ENCODE measurements at places on chromosomes 7 and 10. TPM values are rescaled to one million over a fixed set of nuclear protein-coding genes. Genes with fewer than 3 reads are reported as not detected.

- no peak for DNase-seq
These were observed 158.1 kb downstream of the AGMO start for GRCh38 chr7:15403751-15404150.

- DNase-seq, result no peak
These were observed 57.9 kb downstream of the ZNF467 start for GRCh38 chr7:149715476-149715875.

DNA sequence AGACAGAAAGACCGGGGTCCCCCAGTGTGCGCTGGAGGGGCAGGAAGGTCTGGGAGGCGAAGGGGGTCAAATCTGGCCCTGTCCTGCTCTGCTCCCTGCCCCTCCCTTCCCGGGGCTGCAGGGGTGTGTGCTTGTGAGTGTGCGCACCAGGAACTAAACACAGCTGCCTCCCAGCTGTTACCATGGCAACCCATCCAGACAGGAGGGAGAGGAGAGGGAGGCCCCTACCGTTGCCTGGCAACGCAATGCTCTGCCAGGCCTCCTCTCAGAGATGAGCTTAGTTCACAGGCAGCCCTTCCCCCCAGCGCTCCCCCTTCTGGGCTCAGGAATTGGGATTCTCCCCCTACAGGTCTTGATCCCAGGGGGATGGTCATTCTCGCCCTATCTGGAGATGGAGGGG, 6.1 kb downstream of the NYAP1 start:
- DNase-seq, result peak; percentile 79

DNA sequence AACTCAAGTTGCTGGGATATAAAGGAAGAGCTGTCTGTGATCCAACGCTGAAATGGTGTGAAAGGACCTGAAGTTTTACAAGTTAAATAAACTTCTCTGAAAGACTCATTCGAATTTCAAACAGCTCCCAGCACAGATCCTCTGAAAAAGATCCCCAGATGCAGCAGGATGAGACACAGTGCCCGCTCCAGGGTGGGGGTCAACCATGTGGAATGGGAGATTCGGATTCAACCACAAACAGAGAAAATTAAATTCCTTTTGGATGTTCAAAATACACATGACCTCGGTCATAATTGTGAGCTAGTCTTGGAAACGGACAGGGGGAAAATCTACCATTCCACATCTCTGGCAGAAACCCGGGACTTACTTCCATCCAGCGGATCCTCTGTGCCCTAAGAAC, 119.6 kb downstream of the PRKAG2 start:
- DNase-seq, result peak; percentile 90

DNA sequence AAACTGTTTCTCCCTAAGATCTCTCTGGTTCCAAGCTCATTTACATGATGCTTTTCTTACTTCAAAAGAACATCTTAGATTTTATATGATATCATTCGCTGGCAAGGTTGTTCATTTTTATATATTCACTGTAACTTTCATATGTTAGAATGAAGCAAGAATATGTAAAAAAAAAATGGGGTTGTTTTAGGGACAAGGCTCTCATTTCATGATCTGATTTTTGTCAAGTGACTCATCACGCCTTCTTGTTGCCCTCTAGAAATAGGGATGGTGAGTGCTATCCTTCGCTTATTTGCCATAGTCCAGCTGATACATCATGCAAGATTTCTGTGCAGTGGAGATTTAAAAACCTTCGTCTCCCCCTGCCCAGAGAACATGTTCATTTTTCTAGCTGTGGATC, 14.0 kb upstream of the CELF2 start:
- DNase-seq, result no peak

DNA sequence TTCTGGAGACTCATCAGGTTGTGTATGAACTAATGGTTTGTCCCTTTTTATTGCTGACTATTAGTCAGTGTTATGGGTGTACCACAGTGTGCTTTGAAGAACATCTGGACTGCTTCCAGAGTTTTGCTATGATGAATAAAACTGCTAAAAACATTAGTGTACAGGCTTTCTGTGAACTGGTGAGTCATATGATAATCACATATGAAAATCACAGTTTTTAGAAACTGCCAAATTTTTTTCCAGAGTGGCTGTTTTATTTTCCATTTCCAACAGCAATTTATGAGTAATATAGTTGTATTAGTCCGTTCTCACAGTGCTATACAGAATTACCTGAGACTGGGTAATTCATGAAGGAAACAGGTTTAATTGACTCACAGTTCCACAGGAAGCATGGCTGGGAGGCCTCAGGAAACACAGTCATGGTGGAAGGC, 281.2 kb upstream of the VSTM2A start:
- no peak for DNase-seq

DNA sequence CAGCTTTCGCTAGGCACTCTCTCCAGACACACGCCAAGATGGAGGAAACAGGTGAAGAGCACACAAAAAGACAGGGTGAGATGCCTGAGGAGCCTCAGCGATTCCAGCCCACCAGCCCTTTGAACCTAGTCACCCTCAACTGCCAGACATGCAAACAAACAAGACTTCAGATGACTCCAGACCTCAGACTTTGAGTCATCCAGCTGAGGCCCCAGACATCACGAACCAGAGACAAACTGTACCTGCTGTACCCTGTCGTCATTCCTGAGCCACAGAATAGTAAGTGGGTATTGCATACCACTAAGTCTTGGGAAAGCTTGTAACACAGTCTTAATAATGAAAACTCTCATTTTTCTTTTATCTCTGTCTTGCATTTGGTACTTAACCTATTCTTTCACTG, 126.6 kb upstream of the LSM8 start:
- DNase-seq, result no peak

Gene TRPV5
- not detected for total RNA-seq

- DNase-seq, result no peak
These were observed 62.6 kb downstream of the ADK start for GRCh38 chr10:74213571-74214162.

- DNase-seq, result no peak
These were observed 76.4 kb downstream of the CALN1 start for GRCh38 chr7:72335561-72336381.

GRCh38 chr10:78539247-78539766, 505.6 kb downstream of the RPS24 start:
- DNase-seq, result no peak

GRCh38 chr10:18607503-18608378, 43.6 kb downstream of the NSUN6 start:
- DNase-seq, result peak; percentile 74

- no peak for DNase-seq
These were observed 15.6 kb downstream of the FAM107B start for GRCh38 chr10:14758994-14759664.

Gene CDNF
- total RNA-seq, result 0.29 TPM

Gene WEE2
- not detected for total RNA-seq

DNA sequence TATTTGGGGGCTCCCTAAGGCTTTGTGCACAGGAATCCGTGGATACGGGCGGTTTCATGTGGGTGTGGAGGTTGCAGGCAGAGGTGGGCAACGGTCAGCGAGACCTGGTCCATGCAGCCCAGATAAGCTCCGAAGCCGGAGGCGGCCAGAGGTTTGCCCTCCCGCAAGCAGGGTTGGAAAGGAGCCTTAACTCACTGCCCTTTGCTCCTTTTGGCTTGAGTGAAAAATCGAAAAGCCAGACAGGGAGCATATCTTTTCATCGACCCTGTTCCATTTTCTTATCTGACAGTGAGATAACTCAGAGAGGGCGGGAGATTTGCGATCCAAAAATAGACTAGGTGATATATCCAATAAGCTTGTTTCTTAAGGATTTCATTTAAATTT, 1.5 kb downstream of the GRM3 start:
- no peak for DNase-seq

Gene C10orf95
- not detected for total RNA-seq

- no peak for DNase-seq
These were observed 157.2 kb upstream of the ZNF92 start for GRCh38 chr7:65216469-65216868.

DNA sequence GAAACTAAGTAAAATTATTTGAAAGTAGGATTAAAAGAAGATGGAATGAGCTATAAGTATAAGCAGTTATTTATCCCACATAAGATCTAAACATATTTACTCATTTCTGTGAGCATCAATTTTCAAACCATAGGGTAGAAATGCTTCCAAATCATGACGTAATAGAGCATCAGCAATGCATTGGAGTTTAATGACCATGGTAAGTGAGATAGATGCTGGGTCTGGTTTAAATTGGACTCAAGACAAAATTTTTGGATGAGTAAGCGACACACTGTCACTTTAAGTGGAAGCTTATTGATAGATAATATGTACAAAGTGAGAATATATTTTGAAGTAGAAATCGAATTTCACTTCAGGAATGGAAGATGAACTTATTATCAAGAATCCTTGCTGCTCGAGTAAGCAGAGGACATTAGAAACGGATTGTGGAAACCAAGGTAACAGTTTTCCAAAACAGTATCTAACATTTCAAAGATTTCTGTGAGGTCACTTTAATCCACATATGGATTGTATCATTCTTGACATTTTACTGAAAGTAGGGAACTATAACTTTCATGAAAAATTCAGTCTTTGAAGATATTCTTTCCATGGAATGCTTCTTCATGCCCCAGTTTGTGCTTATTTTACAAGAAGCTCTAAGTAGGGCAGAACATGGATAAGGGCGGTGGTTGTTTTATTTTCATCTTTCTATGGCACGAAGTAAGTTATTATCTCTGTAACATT, 85.8 kb downstream of the AGMO start:
- DNase-seq, result no peak

Gene HOXA1
- total RNA-seq, result 5.8 TPM

- no peak for DNase-seq
These were observed 232.1 kb upstream of the NPVF start for GRCh38 chr7:25460433-25460832.

Gene FRMPD2
- not detected for total RNA-seq

Gene TWIST1
- total RNA-seq, result 49.5 TPM

Gene CFAP46
- not detected for total RNA-seq

- no peak for DNase-seq
These were observed 3.5 kb downstream of the ELMO1 start for GRCh38 chr7:37445064-37445723.

- no peak for DNase-seq
These were observed 14.2 kb upstream of the SEMA3E start for GRCh38 chr7:83663131-83663530.

Gene GPR146
- total RNA-seq, result 0.72 TPM

Gene MGAM2
- not detected for total RNA-seq

DNA sequence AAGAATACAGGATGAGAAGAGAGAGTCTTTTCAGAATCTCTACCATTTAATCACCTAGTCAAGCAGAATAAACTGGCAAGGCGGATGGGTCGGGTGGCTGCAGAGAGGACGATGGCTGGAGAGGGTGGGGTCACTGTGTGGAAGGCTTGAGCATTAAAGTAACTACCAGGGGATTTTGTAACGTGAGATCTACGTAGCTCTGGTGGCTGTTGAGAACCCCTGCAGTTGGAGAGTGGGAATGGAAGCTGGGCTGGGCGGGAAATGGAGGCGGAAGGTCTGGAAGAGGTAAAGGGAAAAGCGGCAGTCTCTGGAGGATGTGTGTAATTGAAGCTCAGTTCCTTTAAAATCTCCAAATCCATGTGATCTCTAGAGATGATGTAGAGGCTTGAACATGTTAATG, 135.0 kb downstream of the GATA3 start:
- DNase-seq, result no peak

Gene C10orf53
- total RNA-seq, result not detected

- no peak for DNase-seq
These were observed 680.2 kb upstream of the GHITM start for GRCh38 chr10:83459124-83459523.

- no peak for DNase-seq
These were observed 33.6 kb downstream of the ZCCHC24 start for GRCh38 chr10:79411546-79412495.

- peak; percentile 70 for DNase-seq
These were observed 315.2 kb downstream of the GATA3 start for GRCh38 chr10:8369666-8370065.

GRCh38 chr7:1548944-1549343, 7.1 kb downstream of the TMEM184A start:
- DNase-seq, result no peak

Gene COBL
- not detected for total RNA-seq

GRCh38 chr10:128268015-128268722, 141.9 kb upstream of the MKI67 start:
- no peak for DNase-seq

GRCh38 chr7:92872701-92873100, 36.3 kb upstream of the CDK6 start:
- no peak for DNase-seq

Gene POU6F2
- not detected for total RNA-seq

- no peak for DNase-seq
These were observed 81.6 kb upstream of the HGF start for GRCh38 chr7:81851413-81851812.

DNA sequence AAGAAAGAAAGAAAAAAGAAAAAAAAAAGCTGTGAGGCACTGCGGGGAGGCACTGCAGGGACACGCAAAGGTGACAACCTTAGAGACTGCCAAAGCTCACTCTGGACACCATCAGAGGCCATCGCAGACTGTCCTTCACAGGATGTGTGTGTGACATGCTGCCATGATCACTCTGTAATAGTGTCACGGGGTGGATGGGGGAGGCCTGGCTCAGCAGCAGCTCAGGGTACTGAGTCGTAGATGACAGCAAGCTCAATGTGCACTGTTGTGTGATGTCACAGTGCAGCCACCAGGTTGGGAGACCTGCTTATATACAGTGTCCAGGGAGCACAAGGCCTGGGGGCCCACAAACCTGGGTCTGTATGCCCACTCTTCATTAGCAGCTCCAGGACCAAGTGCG, 83.3 kb downstream of the SLIT1 start:
- DNase-seq, result no peak

Gene NUTM2E
- 0.05 TPM for total RNA-seq

- DNase-seq, result no peak
These were observed 52.2 kb upstream of the MKI67 start for GRCh38 chr10:128178302-128178958.

DNA sequence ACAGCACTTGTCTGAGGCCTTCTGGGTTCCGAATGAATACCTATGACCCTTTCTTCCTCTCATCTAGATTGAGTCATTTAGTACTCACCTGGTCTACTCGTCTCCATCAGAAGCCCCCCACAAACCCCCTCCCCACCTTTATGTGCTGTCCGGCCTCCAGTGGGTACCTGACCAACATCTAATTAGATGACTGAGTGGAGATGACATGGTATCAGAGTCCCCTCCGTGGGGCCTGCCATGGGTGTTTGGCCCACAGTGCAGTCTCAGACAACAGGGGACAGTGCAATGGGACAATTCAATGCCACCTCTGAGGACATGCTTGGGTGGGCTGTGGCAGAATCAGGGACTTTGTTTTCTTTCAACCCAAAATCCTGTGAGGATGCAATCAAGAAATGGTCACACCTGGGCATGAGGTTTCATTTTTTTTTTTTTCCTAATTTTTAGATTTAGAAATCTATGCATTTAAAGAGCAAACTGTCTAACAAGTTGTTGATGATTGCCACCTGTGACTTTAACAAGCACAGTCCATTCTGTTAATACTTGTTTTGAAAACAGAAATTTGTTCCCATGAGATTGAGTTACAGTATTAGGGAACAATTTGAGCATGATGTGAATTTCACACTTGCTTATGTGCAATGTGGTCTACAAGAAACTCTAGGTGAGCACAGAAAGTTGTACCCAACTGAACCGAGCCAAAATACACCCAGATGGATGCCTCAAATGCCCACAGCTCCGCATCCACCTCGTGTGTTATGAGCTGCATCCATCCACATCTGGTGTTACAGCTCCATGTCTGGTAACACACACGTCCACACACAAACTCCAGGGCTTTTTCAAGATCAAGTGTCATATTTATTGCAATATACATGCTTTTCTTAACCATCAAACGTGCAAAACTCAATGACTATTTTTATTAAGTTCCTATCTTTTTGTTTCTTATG, 27.5 kb downstream of the GPRIN2 start:
- DNase-seq, result no peak
